NCI-H1048 (cell line): ENCODE measurements at places on chromosomes 16 and 17.

DNA sequence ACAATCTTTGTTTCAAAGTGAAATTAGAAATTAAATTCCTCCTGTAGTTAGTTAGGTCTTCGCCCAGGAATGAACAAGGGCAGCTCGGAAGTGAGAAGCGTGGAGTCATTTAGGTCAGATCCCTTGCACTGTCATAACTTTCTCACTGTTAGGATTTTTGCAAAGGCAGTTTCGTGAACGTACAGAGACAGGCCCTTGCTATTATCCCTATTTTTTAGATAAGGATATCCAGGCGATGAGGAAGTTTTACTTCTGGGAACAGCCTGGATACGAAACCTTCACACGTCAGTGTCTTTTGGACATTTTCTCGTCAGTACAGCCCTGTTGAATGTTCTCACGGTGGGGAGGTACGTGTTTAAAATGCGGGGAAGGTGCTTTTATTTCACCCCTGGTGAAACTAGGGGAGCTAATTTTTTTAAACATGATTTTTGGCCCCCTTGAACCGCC lies 318 bp upstream of the RBL2 start:
- no peak for DNase-seq

DNA sequence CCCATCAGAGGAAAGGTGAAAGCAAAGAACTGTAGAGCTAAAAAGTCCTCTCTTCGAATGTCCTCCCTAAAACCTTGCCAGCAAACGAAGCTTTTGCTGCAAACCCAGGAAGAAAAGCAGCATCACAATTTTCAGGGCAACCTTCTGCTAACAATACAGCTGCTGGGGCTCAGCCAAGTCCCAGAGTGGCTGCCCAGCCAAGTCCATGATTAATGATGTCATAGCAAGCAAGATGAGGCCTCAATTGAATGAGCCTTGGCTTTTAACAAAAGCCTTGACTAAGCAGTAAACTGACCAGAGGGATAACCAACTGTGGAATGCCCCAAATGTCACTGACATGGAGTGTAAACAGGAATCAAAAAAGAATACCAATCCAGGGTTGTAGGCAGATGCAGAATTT lies 342.7 kb downstream of the PMP22 start:
- DNase-seq, result no peak

- no peak for DNase-seq
Observed at GRCh38 chr16:68826652-68827051, 16.7 kb upstream of the TANGO6 start.

DNA sequence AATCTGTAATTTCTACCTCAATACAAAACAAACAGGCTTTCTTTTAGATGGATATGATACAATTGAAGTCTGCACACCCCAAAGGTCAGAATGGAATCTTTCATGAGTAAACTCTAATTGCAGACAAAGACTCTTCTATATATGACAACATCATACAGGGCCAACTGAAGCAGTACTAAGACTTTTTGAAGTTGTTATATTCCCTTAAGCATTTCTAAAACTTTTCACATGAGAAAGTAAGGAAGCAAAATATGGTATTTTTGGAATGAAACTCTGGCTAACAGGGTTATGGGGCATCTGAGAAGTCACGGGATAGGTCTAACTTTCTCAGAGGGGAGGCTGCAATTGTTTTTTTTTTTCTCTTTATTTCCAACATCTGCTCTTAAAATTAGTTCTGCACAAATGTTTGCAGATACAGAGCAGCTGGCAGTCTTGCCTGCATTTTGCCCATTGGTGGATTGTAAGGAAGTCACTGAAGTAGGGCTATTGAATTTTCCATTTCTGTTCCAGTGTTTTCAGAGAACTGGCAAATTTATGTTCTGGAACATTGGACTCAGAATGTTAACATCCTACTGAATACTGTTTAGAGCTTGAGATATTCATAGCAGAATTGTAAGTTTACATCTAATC lies 59.1 kb downstream of the SSH2 start:
- no peak for DNase-seq

DNA sequence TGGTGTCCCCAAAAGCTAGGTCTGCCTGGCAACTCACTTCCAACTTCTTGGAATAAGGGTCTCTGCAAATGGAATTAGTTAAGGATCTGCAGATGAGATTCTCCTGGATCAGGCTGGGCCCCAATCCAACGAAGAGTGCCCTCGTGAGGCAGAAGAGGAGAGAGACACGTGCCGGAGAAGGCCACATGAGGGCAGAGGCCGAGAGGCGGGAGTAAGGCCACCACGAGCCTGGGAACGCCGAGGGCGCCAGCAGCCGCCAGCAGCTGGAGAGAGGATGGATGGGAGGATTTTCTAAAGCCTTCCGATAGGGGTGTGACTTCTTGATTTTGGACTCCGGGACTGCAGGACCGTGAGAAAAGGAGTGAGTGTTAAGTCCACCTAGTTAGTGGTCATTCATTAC lies 76.3 kb downstream of the JPH3 start:
- DNase-seq, result no peak
